ENCODE measurements at places on chromosomes 6 and 20.

DNA sequence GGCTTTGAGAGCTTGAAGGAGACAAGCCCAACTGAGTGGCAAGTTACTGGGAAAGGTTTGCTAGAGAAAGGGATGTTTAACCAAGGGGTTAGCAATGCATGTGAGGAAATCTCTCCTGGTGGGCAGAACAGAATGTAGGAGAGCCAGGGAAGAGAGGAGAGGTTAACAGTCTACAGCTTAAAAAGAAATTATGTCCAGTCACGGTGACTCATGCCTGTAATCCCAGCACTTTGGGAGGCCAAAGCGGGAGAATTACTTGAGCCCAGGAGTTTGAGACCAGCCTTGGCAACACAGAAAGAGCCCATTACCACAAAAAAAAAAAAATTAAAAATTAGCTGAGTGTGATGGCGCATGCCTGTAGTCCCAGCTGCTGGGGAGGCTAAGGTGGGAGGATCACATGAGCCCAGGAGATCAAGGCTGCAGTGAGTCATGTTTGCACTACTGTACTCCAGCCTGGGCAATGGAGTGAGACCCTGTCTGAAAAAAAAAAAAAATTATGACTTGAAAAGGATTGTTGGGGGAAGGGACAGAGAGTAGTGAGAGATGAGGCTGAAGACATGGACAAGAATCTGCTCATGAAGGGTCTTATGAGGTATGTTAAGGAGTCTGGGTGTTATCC is 264.9 kb downstream of the TBC1D7 start:
- DNase-seq, result no peak

GRCh38 chr6:28643017-28643740 is 117.5 kb downstream of the GPX5 start:
- DNase-seq, result no peak

- DNase-seq, result no peak
Measured at GRCh38 chr6:38482466-38482865, 157.3 kb downstream of the BTBD9 start.

- no peak for DNase-seq
Measured at GRCh38 chr6:13813026-13813425, 1.3 kb downstream of the MCUR1 start.

- no peak for DNase-seq
Measured at GRCh38 chr6:79574630-79575225, 37.5 kb upstream of the LCA5 start.

- DNase-seq, result no peak
Measured at GRCh38 chr20:19492116-19492515, 265.9 kb upstream of the RIN2 start.

GRCh38 chr6:39964530-39964929 is 30.3 kb upstream of the MOCS1 start:
- no peak for DNase-seq

DNA sequence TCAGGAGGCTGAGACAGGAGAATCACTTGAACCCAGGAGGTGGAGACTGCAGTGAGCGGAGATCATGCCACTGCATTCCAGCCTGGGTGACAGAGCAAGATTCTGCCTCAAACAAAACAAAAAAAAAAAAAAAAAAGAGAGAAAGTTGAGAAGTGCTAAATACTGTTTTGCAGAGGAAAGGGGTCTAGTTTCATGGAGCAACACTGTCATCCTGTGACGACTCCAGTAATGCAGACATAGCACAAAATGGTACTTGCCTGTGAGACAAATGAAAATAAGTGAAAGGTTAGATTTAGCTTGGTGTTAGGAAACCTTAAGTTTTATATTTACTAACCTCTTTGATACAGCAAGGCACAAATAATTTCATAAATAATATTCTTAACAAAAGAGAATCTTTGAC is 29.7 kb downstream of the CEP162 start:
- DNase-seq, result no peak

DNA sequence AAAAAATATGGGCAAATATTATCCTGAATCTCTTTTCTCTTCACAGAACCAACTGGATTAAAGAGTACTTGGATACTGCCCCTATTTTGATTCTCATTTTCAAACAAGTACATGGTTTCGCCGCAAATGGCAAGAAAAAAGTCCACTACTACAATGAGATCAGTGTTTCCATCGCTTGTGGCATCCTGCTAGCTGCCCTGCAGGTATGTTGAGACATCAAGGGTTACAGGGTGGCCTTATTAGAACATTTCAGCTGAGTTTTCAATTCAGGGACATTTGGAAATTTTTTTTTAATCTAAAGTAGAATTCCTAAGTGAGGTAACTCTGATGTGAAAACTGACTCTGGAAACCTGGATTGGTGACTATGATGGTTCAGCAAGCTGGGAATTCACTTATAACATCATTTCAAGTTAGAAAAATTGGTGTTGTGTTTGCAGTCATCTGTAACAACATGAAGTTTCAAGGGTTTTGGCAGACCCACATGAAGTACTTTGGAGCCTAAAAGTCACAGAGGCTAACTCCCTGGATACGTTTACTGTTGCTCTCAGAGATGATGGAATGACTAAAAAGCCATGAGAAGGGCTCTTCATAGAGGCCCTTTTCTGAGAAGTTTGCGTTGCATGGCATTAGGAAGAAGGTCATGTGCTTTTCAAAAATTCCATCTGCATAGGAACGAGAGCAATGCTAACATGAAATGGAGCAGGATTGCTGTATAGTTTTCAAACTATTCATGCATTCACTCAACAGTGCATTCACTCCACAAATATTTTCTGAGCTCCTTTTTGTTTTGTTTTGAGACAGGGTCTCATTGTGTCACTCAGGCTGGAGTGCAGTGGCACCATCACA is 25.5 kb downstream of the IYD start:
- no peak for DNase-seq

DNA sequence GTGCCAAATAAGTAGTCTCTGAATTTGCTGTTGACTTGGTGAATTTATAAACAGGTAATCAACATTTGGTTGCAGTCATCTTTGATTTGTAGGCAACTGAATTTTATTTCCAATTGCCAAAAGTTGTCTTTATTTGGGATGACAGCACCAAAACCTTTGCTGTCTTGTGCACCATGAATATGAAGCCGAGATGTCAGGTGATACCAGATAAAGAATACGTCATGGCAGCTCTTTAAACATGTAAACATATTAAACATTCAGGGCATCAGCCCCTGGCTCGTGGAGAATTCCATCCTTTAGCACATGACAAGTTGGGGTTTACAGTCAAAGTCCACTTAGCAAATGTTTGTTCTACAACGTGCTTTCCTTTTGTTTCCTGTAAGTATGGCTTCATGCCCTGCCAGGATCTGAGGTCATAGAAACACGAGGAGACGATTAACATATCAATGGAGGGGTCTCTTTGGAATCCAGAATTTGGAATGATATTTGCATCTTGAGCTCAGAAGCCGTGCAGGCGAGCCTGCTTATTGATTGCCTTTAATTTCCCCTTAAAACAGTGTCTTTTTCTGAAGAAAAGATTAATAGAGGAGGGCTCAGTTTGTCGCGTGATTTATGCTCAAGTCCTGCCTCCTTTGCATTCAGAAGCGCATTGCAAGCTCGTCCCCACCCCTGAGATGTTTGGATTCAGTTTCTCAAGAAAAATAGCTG is 170.2 kb upstream of the ZNF217 start:
- DNase-seq, result no peak

- DNase-seq, result no peak
Measured at GRCh38 chr6:157659536-157660271, 163.3 kb upstream of the SNX9 start.

DNA sequence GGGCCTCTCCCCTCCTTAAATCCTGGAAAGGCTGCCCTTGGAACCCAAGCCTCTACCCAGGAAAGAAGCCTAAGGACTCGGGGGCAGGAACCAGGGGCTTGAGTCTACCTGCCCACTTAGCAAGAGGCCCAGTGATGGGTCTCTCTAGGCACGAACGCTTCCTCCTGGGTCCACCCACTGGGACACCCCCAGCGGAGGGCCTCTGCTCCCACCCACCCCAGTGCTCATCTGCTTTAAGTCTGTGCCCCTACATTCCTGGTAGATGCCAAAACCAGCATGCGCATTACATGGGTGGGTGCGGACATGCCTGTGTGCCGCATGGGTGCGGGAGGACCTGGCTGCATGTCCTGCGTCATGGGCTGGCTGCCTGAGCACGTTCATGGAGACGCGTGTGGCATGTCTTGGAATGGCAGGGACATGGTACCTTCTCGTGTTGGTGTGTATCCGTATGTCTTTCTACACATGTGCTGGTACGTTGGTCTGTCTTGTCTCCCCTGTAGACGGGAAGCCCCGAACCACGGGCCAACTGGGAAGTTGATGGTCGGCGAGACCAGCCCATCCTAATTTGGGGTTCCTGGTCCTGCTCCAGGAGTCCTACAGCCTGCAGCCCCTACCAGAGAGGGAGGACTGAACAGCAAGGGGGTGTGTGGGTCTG is 29.3 kb downstream of the SNPH start:
- DNase-seq, result no peak

DNA sequence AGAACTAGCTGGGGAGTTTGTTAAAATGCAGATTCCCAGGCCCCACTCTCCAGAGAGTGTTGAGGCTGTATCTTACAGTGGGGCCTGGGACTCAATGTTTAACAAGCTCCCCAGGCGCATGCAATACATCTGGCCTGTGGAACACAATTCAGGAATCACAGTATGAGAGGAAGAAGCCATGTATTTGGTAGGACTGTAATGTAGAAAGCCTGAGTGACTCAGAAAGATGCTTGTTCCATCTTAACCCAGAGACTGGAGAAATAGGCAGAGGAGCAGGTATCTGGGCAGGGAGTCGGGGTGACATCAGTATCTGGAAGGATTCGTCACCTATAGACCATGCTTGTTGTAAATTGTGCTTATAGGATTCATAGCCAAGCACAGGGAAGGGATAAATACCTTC is 90.5 kb downstream of the UNC5CL start:
- DNase-seq, result no peak

GRCh38 chr6:3929281-3929798 is 80.2 kb downstream of the FAM50B start:
- no peak for DNase-seq

- DNase-seq, result no peak
Measured at GRCh38 chr6:3526962-3527650, 70.3 kb upstream of the SLC22A23 start.

GRCh38 chr6:37979392-37980221 is 160.1 kb downstream of the ZFAND3 start:
- DNase-seq, result no peak

- no peak for DNase-seq
Measured at GRCh38 chr6:169970306-169970988, 219.0 kb downstream of the ERMARD start.

DNA sequence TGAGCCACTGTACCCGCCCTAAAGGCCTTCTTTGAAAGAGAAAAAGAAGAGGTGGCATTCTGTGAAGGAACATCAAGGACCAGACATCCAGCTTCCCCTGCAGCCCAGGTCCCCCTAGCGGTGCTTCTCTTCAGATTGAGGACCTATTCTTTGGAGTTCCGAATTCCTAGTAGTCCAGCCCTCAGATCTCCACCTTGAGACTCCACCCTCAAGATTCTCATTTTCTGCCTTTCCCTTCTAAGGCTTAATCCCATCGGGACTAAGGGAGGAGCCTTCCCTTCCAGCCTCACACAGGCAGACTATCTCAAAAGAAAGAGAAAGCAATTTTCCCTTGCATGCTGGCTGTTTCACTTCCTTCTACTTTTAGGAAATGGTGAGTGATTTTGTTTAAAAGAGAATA is 32.5 kb downstream of the MUC22 start:
- no peak for DNase-seq

DNA sequence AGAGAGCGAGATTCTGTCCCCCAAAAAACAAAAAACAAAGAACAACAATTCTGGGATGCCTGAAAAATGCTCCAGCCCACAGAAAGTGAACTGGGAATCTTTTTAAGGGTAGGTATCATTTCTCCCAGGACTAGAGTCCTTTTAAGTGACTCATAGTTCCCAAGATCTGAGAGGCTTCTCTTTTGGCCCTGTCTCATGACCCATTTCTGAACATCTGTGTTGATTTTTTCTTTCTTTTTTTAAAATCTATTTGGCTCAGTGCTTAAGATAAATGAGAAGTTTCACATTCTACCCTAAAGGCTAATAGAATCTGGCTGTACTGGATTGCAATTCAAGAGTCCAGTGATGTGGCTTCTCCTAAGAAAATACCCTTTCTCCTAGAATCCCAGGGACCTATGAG is 217.6 kb upstream of the FOXQ1 start:
- DNase-seq, result no peak

DNA sequence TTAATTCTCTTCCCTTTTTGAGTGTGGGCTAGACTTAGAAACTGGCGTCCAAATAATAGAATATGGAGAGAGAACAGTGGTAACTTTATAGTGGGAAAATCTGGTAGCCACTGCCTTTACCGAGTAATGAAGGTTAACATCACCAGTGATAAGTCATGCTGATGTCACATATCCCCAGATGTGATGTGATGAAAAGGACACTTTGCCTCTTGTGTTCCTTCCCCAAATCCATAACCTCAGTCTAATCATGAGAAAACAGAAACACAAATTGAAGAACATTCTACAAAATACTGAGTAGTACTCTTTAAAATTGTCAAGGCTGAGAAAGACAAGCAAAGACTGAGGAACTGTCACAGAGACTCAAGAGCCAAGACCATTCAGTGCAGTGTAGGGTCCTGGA is 17.8 kb downstream of the ANKS1A start:
- no peak for DNase-seq

DNA sequence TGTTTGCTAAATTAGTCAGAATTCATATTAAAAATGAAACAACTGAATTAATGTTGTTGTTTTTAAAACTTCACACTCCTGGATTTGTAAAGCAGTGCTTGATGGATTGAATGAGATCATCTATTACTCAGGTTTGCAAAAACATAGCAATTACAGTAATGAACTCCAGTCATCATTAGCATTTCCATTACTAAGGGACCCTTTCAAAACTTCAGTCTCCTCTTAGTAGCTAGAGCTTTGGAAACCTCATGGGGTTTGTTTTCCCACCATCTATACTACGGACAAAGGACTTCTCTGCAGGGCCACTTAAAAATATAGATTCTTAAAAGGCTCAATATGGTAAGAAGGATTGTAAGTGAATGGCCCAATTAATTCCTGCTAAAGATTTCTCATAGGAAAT is 209.9 kb upstream of the PRND start:
- DNase-seq, result no peak

DNA sequence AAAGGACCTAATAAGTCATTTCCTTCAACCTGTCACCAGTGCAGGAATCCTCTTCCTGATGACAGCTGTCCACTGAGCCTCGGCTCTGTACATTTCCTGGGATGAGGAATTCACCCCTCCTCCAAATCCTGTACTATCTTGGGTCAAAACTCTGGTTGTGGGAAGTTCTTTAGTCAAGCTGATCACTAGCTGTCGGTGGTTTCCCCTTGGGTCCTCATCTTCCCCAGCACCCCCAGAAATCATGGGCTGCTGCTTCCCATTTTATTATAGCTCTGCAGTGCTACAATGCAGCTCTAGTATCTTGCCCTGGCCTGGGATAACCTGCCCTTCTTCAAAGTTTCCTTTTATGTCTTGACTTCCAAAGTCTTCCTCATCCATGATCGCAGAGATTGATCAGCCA is 14.6 kb upstream of the ADA start:
- DNase-seq, result no peak
